Natural killer cell treated with Interleukin-12 subunit alpha and Interleukin-12 subunit beta and Interleukin-15 and Interleukin-18, amount 100 ng/mL, for 72 hours (primary cell): ENCODE measurements at places on chromosomes 6 and 20. TPM values are rescaled to one million over a fixed set of nuclear protein-coding genes. Genes with fewer than 3 reads are reported as not detected.

The SLC17A2 gene
- not detected for total RNA-seq

The SPDEF gene
- not detected for total RNA-seq

The COL9A1 gene
- total RNA-seq: not detected

The PTGIS gene
- total RNA-seq: 0.08 TPM

GRCh38 chr20:15374682-15375081, 1037.3 kb upstream of the FLRT3 start:
- DNase-seq: no peak

DNA sequence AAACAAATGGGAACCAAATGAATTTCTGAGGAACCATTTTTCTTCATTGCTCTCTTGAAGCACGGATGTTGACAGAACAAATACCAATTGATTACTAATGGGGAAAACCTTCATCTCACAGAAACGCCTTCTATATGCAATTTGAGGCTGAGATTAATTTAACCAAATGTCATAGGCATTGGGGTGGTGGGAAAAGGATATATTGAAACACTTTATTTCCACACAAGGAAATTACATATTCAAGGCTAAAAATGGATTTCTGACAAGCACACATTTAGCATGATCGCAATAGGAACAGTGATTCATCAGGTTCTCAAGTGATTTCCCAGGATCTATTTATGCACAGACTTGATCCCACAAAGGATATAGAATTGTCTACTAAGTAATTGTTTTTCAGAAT, 88.9 kb downstream of the COL12A1 start:
- DNase-seq: no peak
